ENCODE measurements at places on chromosomes 6 and 20.

DNA sequence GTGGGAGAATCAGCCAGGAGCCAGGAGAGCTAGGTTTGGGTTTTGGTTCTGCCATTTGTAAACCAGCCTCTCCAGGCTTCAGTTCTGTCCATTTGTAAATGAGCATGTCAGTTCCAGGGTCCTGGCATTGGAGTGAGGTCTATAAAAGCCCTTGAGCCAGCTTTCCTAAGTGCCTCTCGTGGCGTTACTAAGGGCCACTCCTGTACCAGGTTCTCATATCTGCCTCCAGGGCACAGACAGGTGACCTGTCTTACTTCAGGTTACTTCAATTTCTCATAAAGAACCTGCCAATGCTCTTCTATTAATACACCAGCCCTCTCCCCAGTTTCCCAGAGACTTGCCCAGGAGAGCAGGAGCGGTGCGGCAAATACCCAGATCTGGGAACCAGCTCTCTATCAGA is 101.9 kb downstream of the VEGFA start:
- no peak for DNase-seq

- no peak for DNase-seq
These were observed 37.5 kb downstream of the FKBP5 start for GRCh38 chr6:35651244-35651643.

DNA sequence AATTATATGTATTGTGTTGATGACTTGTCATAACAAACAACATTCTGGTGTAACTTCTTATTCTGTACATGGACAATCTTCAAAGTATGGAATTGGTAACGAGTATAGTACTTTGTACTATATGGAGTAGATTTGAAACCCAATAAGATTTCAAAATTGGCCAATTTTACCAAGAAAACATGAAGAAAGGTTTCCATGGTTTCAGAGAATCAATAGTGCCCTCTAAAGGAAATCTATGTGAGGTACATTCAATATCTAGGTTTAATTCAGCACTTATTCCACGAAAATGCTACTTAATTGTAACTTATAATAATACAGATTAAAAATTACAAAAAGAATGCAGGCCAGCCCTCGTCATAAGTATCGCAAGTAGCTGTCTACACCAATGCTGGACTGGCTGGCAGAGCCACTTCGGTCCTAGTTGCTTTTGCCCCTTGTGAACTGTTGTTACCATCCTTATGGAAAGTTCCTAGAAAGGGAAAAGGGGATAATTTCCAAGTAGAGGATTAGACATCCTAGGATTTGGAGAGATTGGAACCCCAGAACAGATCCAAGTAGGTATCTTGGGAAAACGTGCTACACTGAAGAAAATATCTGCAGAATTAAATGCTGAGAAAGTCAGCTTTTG is 70.9 kb downstream of the LCA5 start:
- no peak for DNase-seq

- DNase-seq: no peak
These were observed 83.0 kb upstream of the SULF2 start for GRCh38 chr20:47868236-47868635.

- no peak for DNase-seq
These were observed 83.0 kb downstream of the SCAND1 start for GRCh38 chr20:35871259-35871771.

- no peak for DNase-seq
These were observed 231.9 kb downstream of the PKHD1 start for GRCh38 chr6:51855310-51856082.

DNA sequence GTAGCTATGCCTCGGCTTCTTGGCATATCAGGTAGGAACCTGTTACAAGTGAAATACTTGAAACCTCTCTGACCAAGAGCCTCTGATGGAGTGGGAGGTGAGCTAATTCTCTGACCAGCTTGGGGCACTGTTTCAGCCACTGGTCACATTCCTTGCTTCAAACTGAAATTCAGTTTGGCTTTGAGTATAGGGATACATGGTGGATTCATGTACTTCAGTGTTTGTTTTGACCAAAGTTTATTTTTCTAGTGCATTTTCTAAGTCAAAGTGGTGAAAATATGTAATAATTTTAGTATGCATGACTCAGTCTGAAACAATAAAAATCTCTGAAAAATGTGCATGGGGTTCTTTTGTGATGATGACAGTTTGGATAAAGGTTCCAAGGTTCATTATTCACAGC is 18.6 kb downstream of the TTPAL start:
- no peak for DNase-seq

DNA sequence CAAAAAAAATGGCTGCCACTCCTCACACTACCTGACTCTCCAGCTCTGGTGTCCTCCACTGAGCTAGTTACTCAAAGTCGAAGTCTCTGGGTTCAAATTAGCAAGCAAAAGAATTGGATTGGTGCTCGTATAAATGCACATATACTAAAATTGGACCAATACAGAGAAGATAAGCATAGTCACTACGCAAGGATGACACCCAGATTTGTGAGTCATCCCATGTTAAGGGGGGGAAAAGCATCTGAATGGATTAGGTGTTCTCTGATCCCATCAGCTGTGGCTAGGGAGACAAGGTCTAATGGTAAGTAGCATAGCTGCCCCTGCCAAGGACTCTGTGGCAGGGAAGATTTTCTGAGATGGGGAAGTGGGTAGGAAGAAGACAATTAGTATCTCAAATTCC is 18.3 kb upstream of the AMD1 start:
- DNase-seq: no peak

DNA sequence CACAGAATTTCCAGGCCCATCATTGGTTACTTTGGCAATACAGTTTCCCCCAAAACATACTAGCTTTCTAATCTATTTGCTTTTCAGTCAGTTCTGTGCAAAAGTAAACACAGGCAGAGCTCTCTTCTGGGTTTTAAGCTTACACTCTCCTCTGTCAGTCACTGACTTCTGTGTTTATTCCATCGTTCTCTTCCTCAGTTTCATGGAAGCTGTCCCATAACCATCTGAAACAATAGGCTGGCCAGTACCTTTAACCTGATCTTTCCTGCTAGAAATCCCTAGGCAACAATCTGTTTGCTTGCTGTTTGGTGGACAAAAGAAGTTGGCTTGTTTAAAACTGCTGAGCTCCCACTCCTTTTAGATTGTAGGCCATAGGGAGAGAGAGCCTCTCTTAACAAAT is 431.5 kb downstream of the HACE1 start:
- DNase-seq: no peak

DNA sequence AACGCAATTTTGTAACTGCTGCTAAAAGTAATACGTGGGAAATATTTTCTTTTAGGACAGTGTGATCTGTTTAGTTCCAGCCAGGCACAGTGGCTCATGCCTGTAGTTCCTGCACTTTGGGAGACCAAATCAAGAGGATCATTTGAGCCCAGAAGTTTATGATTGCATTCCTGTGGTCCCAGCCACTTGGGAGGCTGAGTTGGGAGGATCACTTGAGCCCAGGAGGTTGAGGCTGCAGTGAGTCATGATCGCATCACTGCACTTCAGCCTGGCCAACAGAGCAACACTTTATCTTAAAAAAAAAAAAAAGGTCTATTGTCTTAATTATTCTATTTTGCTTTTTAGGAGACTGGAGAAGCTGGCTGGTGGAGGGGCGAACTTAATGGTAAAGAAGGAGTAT is 101.5 kb downstream of the CD2AP start:
- DNase-seq: no peak

DNA sequence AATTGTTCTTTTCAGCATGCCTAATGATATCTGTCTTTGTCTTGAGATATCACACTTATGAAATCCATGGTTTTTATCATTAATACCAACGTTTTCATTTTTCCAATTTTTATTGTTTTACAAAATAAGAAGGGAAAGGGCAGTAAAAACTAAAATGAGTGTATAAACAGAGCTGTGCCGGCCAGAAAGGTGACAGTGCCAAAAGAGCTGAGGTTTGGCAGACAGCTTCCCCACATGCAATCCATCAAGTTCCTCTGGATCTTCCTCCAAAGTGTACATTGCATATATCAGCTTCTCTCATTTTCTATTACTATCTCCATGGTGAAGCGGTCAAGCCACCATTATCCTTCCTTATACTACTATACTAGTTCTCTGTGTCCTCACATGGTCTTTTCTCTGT is 10.1 kb upstream of the TMEM244 start:
- no peak for DNase-seq

- no peak for DNase-seq
These were observed 75.2 kb upstream of the ARHGAP18 start for GRCh38 chr6:129785047-129785755.

GRCh38 chr6:28489366-28490204 is 26.0 kb downstream of the GPX6 start:
- no peak for DNase-seq

DNA sequence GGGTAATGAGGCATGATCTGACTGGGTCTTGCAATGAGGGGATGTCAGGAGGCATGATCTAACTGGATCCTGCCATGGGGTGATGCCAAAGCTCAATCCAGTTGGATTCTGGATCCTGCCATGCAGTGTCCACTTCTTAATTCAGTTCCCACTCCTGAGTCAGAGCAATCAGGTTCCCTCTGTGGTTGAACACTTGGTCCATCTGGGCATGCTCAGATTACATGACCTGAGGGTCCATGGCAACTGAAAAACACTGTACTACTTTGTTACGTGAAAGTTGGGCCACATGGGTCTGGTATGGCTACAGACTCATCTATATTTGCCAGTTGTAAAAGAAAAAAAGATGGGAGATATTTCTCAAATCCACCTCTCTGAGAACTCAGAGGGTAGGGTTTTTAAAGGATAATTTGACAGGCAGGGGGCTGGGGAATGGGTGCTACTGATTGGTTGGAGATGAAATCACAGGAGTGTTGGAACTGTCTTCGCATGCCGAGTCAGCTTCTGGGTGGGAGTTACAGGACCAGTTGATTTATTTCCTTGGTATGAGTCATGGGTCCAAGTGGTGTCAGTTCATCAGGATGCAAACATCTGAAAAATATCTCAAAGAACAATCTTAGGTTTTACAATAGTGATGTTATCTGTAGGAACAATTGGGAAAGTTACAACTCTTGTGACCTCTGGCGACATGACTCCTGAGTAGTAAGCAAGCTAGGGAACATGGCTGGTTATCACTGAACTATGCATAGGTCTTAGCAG is 21.6 kb downstream of the C6orf163 start:
- no peak for DNase-seq

GRCh38 chr20:25142435-25142834 is 53.1 kb upstream of the ENTPD6 start:
- no peak for DNase-seq

GRCh38 chr6:56220078-56220477 is 27.3 kb downstream of the COL21A1 start:
- no peak for DNase-seq

DNA sequence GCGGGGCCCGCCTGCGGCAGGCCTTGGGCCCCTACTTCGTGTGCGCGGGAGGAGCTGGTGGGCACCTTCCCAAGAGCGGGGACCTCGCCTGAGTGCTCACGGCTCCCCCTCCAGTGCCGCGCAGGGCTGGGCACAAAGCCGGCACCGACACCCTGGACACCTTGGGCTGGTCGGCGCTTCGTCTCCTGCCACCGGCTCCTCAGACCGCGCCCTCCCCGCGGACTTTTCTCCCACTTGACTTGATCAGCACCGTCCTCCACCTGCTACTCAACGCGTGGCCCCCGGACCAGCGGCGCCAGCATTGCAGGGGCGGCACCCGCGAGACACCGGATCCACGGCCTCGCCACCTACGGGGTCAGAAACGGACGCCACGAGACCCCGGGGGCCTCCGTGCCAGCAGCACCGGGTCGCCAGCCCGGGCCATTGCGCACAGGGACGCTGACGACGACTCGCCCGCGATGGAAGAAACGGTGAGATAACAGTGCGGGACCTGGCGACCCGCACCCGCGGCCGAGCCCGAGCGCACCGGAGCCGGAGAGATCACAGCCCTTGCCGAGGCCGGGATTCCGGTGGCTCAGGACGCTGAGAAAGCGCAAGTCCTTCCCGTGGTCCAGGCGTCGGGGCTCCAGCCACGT is 154.2 kb downstream of the DLL1 start:
- no peak for DNase-seq

GRCh38 chr20:16587066-16587465 is 13.8 kb upstream of the KIF16B start:
- no peak for DNase-seq

DNA sequence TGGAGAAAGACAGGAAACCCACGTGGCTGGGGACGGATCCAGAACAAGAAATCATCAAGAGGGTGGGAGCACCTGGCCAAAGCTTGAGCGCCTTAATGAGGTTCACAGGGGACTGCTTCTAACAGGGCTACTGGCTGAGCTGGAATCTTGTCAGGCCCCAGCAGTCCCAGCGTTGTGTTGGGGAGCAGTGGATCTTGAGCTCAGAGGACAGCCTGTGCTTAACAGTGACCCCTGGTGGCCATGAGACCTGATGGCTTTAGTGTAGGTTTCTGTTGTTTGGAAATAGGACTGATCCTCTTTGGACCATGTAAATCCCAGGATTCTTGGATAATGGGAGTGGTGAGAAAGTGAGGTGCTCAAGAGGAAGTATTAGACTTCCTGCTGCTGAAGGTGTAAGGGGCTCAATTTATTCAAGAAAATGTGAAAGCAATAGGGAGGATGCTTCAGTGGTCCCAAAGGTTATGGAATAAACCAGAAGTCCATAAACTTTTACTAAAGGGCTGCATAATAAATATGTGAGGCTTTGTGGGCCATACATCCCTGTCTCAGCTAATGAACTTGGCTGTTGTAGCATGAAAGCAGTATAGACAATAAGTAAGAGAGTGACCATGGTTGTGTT is 216.2 kb downstream of the NFATC2 start:
- DNase-seq: no peak

DNA sequence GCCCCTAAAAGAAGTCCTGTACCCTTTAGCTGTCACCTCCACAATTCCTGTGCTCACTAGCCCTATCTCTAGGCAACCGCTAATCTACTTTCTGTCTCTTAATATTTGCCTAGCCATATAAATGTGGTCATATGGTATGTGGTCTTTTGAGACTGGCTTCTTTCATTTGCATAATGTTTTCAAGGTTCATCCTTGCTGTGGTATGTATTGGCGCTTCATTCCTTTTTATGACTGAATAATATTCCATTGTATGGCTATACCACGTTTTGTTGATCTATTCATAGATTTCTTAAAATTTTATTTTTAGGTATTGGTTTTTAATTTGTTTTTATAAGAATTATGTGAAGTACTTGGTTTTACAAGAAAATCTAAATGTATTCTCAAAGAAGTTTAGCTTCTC is 70.0 kb downstream of the MAP3K4 start:
- DNase-seq: no peak

DNA sequence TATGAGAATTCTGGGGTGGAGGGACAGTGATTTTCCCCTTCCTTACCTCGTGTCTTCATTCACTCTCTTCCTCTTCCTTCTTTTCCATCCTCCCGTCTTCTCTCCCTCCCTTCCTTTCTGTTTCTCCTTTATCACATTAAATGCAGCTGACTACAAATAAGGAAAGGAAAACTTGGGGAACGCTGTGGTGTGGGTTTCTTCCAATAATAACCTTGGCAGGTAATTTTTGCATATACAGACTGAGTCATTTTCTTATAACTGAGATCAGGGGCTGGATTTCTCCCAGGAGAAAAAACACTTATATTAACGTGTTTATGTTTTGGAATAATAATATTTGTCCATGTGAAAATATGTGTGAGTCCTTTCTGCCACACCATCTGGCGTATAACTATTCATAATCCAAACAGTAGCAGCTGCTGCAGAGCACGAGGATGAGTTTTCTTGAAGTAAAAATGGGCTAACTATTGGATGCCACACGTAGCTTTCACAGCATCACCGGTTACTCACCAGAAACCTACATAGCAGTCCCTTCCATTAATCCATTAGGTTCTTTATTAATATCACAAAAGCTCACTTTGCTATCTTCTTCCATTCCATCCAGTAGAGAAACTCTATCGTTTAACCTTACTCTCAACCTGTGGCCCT is 139.2 kb upstream of the SASH1 start:
- DNase-seq: no peak

- no peak for DNase-seq
These were observed 38.5 kb downstream of the DLGAP4 start for GRCh38 chr20:36344517-36345132.
